Lower lobe of right lung (tissue), 2 donors: ENCODE measurements at places on chromosomes 16 and 17.
A peak's percentile ranks its signal among the peaks of the same experiment; 100 is the strongest.

DNA sequence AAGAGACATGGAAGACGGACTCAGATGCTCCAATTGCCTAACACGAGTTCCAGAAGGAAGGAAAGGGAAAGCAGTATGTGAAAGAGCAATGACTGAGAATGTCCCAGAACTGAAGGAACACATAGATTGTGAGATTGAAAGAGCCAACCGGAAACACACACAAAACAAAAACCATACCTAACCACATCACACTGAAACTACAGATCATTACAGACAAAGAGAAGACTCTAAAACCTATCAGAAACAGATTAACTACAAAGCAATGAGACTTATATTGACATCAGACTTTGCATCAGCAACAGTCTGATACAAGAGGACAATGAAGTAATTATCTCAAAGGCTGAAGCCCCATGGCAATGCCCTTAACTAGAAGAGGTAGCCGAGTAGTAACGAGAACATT is 45.6 kb upstream of the CLEC18B start:
- peaks cover 99% of the 10 kb centered on the region for H3K36me3 ChIP-seq
- DNase-seq = no peak
- H3K27ac ChIP-seq = no peak overlapping the region
- H3K27me3 ChIP-seq = no peaks in the 10 kb centered on the region

GRCh38 chr17:34613064-34614019 is 34.0 kb downstream of the TMEM132E start:
- no peak for DNase-seq
- peaks cover 32% of the 10 kb centered on the region for H3K27me3 ChIP-seq
- H3K27ac ChIP-seq = no peak overlapping the region
- H3K36me3 ChIP-seq = no peaks in the 10 kb centered on the region

- no peaks in the 10 kb centered on the region for H3K36me3 ChIP-seq
- H3K4me3 ChIP-seq = no peak overlapping the region
- DNase-seq = no peak
- H3K27ac ChIP-seq = no peak overlapping the region
- H3K27me3 ChIP-seq = no peaks in the 10 kb centered on the region
- H3K4me1 ChIP-seq = peaks cover 14% of the 10 kb centered on the region
Observed at GRCh38 chr16:84947996-84948850, 63.1 kb downstream of the ZDHHC7 start.

GRCh38 chr17:82908543-82909160 is 68.8 kb upstream of the ZNF750 start:
- no peak overlapping the region for H3K27ac ChIP-seq
- H3K27me3 ChIP-seq = no peaks in the 10 kb centered on the region
- H3K4me3 ChIP-seq = no peak overlapping the region
- H3K36me3 ChIP-seq = peaks cover 66% of the 10 kb centered on the region
- DNase-seq = no peak
- H3K4me1 ChIP-seq = peaks cover 6% of the 10 kb centered on the region

- no peak overlapping the region for H3K27ac ChIP-seq
- H3K4me3 ChIP-seq = no peak overlapping the region
- no peaks in the 10 kb centered on the region for H3K4me1 ChIP-seq
- no peak for DNase-seq
Observed at GRCh38 chr16:78134944-78135619, 35.6 kb downstream of the WWOX start.

- DNase-seq = no peak
- H3K27ac ChIP-seq = no peak overlapping the region
- no peaks in the 10 kb centered on the region for H3K27me3 ChIP-seq
- H3K4me3 ChIP-seq = no peak overlapping the region
- H3K4me1 ChIP-seq = peaks cover 5% of the 10 kb centered on the region
- H3K36me3 ChIP-seq = no peaks in the 10 kb centered on the region
Observed at GRCh38 chr16:70294385-70295025, 4.5 kb upstream of the DDX19B start.

- peak; percentile 45 for DNase-seq
- peak overlapping the region; percentile 74 for H3K27ac ChIP-seq
- H3K36me3 ChIP-seq = no peaks in the 10 kb centered on the region
- no peak overlapping the region for H3K4me3 ChIP-seq
- peaks cover 25% of the 10 kb centered on the region for H3K4me1 ChIP-seq
Observed at GRCh38 chr17:8055851-8056231, 17.0 kb downstream of the ALOX15B start.
